ENCODE measurements at places on chromosomes 5 and 9.

DNA sequence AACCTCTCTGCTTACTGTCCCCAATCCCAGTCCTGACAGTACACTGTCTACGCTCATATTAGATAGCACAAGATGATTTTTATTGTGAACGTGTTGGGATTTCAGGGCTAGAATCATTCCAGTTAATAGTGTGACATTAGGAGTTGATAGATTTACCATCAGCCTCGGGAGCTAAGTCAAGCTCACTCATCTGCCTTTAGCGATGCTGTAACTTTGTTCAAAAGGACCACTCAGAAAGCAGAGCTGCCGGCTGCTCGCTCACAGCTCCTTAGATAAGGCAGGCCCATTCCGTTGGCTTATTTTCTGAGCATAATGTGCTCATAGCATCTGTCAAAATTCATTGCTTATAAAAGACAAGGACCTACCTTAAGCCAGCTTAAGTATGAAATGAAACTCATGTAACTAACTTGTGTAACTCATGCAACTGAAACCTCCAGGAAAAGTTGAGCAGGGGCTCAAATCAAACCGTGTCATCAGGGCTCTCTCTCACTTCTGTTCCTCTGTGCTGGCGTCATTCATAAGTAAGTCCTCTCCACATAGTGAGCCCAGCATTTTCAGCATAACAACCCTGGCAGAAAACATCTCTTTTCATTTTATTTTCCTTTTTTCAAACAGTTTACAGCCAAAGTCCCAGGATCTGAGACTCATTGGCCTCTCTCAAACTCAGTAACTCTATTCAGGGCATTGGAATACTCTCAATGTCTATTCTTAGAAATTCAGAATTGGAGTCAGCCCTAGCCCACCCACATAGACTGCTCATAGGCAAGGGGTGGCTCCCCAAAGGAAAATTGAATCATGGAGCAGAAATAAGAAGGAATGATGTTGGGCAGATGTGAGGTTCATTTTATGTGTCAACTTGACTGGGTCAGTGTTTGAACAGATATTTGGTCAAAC lies 208.8 kb downstream of the MAN2A1 start:
- H3K36me3 ChIP-seq, result no peaks in the 10 kb centered on the region
- no peak for DNase-seq
- no peak overlapping the region for H3K4me3 ChIP-seq
- H3K27ac ChIP-seq, result peak overlapping the region; percentile 44
- peaks cover 20% of the 10 kb centered on the region for H3K4me1 ChIP-seq

GRCh38 chr5:72006361-72006760 lies 100.9 kb upstream of the MAP1B start:
- DNase-seq, result no peak
- H3K4me1 ChIP-seq, result peaks cover 34% of the 10 kb centered on the region
- H3K27me3 ChIP-seq, result peaks cover 15% of the 10 kb centered on the region
- no peaks in the 10 kb centered on the region for H3K36me3 ChIP-seq

DNA sequence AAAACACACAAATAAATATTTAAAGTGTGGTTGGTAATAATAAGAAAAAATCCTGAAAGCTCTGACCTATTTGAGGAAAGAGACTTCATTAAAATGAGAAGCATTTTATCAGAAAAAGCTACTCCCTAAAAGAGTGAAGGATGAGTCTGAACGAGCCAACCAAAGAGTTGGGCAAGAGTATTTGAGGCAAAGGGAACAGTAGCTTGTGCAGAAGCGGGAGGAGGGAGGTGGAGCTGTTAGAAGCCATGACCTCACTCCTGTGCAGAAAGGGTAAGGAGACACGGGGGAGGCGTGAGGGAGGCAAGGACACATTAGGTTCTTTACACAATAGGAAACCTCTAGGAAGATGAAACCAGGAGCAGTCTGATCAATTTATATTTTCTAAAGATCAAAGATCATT lies 29.4 kb downstream of the SH3RF2 start:
- no peaks in the 10 kb centered on the region for H3K36me3 ChIP-seq
- H3K27ac ChIP-seq, result no peak overlapping the region
- no peak for DNase-seq

DNA sequence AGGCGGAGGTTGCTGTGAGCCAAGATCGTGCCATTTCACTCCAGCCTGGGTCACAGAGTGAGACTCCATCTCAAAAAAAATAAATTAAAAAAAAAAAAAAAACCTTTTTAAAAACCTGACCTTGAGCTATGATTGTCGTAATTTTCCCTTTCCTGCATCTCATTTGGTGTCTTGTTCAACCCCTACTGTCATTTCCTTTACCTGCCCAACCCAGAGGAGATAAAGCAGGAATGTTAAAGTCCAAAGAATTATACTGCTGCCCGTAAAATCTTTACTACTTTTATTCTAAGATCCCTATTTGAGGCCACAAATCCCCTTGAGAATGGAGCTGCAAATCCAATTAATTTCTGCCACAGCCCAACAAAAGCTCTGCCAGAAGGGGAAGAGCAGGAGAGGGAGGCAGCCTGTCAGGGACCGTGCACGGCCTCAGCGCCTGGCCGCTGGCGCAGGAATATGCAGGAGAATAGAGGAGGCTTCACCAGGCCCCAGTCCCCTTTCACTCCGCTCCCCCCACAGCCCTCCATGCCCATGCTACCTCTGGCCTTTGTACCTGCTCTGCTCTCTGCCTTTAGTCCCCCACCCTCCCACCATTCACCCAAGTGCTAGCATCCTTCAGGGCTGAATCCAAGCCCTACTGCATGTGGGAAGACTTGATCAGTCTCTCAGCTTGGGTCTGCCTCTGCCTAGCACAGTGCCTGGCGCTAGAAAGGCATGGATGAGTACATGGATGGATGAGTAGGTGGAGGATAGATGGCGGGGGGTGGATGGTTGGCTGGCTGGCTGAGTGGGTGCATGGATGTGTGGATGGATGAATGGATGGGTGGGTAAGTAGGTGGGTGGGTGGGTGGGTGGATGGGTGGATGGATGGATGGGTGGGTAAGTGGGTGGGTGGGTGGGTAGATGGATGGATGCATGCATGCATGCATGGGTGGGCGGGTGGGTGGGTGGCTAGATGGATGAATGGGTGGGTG lies 99.8 kb upstream of the SARDH start:
- peaks cover 71% of the 10 kb centered on the region for H3K4me1 ChIP-seq
- no peaks in the 10 kb centered on the region for H3K27me3 ChIP-seq
- H3K4me3 ChIP-seq, result no peak overlapping the region
- H3K36me3 ChIP-seq, result no peaks in the 10 kb centered on the region
- H3K27ac ChIP-seq, result no peak overlapping the region
- DNase-seq, result no peak

DNA sequence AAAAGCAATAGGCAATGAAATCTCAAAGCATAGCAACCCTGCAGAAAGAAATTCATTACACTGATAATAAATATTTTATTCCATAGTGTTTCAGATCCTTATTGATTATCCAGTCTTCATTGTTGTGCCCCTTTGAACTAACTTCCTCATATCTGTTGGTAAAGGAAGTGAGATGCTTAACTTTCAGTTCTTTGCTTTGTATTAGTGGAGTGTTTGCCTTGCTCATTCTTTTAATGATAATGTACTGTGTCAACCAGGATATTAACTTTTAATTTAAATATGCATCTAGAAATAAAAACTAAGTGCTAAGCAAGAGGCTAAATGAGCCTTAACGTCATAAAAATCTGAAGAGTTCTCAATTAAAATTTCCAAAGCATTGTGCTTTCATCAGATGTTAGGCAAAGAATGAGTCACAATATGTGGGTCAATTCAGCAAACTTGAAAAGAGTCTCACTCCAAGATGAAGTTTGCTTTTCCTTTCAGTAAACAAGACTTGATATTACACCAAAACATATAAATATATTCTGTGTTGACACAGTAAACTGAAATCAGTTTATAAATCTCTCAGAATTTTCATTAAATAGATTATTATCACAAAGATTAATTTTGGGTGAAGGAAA lies 105.9 kb downstream of the GIN1 start:
- DNase-seq, result no peak
- H3K4me1 ChIP-seq, result no peaks in the 10 kb centered on the region
- peaks cover 32% of the 10 kb centered on the region for H3K36me3 ChIP-seq
- no peak overlapping the region for H3K27ac ChIP-seq
- H3K27me3 ChIP-seq, result no peaks in the 10 kb centered on the region
- H3K4me3 ChIP-seq, result no peak overlapping the region

DNA sequence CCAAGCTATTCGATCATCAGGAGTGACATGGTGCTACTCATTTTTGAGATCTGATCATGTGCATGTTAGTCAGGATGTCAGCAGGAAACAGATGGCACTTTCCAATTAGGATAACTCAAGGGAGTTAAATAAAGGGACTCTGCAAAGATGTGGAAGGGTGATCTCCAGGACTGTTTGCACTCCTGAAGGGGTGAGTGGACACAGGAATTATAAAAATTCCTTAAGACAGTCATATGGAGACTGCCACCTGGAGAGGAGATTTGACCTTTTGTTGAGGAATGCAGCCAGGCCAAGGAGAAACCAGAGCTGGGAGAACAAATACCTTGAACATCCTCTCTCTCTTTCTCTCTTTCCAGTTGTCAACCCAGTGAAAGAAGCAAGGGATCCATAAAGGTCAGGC lies 189.1 kb downstream of the GABRG2 start:
- DNase-seq, result no peak
- no peaks in the 10 kb centered on the region for H3K4me1 ChIP-seq

- peaks cover 70% of the 10 kb centered on the region for H3K36me3 ChIP-seq
- no peak for DNase-seq
- no peak overlapping the region for H3K27ac ChIP-seq
Observed at GRCh38 chr5:146273109-146273508, 65.5 kb upstream of the POU4F3 start.

GRCh38 chr9:118336943-118337330 lies 632.7 kb downstream of the TLR4 start:
- H3K27ac ChIP-seq, result no peak overlapping the region
- no peak overlapping the region for H3K4me3 ChIP-seq
- H3K27me3 ChIP-seq, result no peaks in the 10 kb centered on the region
- DNase-seq, result no peak
- H3K36me3 ChIP-seq, result no peaks in the 10 kb centered on the region

DNA sequence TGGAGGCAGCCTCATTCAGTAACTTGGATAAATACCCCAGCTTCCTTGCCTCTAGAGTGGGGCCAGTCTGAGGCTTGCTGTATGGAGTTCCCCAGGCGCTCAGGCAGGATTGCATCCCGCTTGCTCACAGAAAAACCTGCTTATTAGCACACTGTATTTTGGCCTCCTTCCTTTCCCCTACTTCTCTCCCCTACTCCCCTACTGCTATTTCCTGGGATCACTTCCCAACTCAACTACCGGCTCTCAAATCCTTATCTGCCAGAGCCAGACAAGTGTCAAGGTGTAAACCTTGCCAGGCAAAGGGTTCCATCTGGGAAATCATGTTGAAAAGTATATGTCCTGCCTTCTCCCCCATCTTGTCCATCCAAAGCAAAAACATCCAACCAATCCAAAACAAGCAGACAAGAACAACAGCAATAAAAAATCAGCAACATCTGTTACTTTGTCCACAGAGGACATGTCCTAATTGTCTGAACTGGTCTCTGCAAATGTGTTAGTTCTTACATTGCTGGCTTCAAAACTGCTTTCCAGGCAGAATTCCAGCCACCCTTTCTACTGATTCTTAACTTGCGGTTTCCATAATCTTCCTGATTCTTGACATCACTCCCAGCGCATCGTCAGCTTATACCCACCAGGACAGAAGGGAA lies 164.1 kb upstream of the SEMA6A start:
- no peak overlapping the region for H3K27ac ChIP-seq
- peaks cover 8% of the 10 kb centered on the region for H3K27me3 ChIP-seq
- H3K36me3 ChIP-seq, result no peaks in the 10 kb centered on the region
- no peak for DNase-seq
- H3K4me3 ChIP-seq, result no peak overlapping the region
- peaks cover 34% of the 10 kb centered on the region for H3K4me1 ChIP-seq

DNA sequence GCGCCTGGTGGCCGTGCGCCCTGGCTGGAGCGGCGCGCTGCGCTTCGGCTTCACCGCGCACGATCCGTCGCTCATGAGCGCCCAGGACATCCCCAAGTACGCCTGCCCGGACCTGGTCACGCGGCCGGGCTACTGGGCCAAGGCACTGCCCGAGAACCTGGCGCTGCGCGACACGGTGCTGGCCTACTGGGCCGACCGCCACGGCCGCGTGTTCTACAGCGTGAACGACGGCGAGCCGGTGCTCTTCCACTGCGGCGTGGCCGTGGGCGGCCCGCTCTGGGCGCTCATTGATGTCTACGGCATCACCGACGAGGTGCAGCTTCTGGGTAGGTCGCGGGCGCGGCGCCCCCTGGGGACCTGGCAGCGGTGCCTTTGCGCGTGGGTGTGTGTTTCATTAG lies 28.9 kb downstream of the NEURL1B start:
- H3K4me1 ChIP-seq, result peaks cover 10% of the 10 kb centered on the region
- H3K27ac ChIP-seq, result no peak overlapping the region
- DNase-seq, result no peak
- H3K36me3 ChIP-seq, result peaks cover 5% of the 10 kb centered on the region

- H3K4me3 ChIP-seq, result no peak overlapping the region
- no peak overlapping the region for H3K27ac ChIP-seq
- no peak for DNase-seq
- no peaks in the 10 kb centered on the region for H3K36me3 ChIP-seq
- H3K4me1 ChIP-seq, result peaks cover 12% of the 10 kb centered on the region
Observed at GRCh38 chr9:114810614-114811013, 4.8 kb upstream of the TNFSF15 start.

GRCh38 chr5:73234204-73234555 lies 61.2 kb downstream of the TMEM174 start:
- no peak overlapping the region for H3K27ac ChIP-seq
- peak; percentile 32 for DNase-seq
- H3K27me3 ChIP-seq, result peaks cover 75% of the 10 kb centered on the region
- H3K36me3 ChIP-seq, result no peaks in the 10 kb centered on the region
- H3K4me3 ChIP-seq, result peak overlapping the region; percentile 79

DNA sequence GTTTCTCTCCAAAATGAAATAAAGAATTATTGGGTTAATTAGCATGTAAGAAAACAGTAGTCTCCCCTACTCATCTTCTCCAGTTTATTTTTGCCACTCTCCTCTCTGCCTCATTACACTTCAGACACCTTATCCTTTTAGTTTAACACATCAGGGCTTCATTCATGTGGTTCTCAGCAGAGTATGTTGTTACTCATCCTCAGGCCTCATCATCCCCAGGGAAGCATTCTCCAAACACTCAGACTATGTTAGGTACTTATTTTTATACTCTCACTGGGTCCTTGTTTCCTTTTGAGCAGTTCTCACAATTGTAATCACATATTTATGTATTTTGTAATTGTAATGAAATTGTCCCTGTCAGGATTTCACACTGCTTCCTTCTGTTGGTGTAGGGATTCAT lies 470.5 kb downstream of the PDE4D start:
- H3K27ac ChIP-seq, result no peak overlapping the region
- no peak for DNase-seq
- no peaks in the 10 kb centered on the region for H3K36me3 ChIP-seq
- peaks cover 4% of the 10 kb centered on the region for H3K27me3 ChIP-seq
- H3K4me3 ChIP-seq, result no peak overlapping the region
- no peaks in the 10 kb centered on the region for H3K4me1 ChIP-seq

DNA sequence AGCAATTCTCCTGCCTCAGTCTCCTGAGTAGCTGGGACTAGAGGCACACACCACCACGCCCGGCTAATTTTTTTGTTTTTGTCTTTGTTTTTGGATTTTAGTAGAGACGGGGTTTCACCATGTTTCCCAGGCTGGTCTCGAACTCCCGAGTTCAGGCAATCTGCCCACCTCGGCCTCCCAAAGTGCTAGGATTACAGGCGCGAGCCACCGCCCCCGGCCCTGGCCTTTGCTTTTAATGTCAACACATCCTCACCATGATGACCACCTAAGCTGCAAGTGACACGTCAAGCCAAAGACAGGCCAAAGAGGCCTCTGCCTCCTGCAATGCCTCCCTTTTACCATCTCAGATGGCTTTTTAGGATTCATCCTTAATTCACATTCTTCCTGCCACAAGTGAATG lies 121.5 kb upstream of the NR5A1 start:
- no peaks in the 10 kb centered on the region for H3K27me3 ChIP-seq
- no peak for DNase-seq
- H3K4me3 ChIP-seq, result no peak overlapping the region
- peaks cover 14% of the 10 kb centered on the region for H3K36me3 ChIP-seq
